ENCODE measurements at places on chromosomes 2 and 18.

DNA sequence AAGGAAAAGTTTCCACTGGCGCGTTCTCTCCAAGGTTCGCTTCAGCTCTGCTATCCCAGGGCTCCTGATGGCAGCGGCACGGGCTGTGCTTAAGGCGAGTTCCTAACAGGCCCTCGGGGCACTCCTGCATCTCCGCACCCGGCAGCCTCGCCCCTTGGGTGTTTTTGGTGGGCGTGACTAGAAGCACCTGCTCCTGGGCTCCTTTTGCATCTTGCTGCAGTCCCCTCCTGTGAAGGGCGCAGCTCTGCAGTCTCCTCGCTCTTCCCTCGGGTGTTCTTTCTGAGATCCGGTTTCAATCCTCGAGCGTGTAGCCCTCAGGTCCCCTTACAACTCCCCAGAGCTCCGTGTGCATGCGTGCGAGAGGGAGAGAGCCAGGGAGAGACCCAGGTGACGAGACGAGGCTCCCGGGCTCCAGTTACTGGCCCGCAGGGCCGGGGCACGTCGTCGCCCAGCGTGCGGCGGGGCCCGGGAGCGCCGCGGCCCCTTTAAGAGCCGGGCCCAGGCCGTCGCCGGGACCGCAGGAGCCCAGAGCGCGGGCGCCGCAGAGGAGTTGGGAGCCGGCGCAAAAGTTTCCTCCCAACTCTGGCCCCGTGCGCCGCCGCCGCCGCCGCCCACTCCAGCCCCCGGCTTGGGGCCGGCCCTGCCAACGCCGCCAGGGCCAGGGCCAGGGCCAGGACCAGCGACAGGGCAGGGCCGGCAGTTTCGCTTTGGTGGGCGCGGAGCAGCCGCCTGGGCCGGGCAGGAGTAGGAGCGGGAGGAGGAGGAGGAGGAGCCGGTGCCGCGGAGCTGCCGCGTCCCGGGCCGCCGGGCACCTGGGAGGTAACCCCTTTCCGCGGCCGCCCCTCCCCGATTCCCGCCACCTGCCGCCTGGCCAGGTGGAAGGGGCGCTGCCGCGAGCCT is at the start of gene PARD3B:
Gene PARD3B, plus strand, starts transcription at position 515 of the 900 bp plus-strand sequence. CDS start 525 bp downstream, outside the sequence.
- DNase-seq = peak; percentile 64

DNA sequence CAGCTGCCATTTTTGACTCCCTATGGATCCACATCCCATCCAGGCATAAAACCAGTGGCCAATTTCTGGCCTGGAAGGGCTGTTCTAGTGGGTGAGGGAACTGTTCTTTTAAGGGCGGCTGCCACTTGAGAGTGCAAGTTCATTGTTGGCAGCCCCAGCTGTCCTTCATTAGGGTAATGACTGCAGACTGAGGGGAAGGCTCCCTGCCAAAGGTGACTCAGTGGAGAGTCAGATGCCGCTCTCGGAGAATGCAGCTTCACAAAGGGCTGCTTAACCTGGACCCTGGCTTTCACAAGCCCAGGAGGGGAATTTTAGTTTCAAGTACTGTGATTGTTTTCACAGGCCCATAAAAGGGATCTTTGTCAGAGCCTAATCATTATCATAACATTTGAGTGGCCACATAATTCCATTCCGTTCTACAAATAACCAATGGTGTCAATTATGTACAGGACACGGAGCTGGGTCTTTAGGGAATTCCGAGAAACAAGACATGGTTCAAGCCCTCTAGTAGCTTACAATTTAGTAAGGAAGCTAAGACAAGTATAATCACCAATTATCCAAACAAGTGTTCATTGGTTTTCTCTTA is 235.7 kb downstream of the CDCA7 start:
- peak; percentile 97 for DNase-seq

DNA sequence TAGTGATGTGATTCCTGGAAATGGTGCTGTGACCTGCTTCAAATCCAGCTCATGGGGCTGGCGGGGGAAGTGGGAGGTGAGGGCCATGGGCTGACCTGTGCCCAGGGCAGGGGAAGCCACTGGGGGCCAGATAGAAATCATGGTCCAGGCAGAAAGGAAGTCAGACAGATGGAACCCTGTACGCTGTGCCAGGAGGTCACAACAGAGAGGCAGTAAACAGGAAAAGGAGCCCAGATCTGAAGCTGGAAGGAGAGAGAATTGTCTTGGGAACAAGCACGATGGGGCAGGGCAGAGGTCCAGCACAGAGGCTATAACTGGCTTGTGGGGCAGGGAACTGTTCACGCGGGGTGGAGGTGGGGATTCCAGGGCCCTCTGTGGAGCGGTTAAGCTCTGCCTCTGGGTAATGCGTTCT is 76.0 kb downstream of the RNF144A start:
- no peak for DNase-seq

- no peak for DNase-seq
These were observed 2.5 kb upstream of the EGR4 start for GRCh38 chr2:73295751-73296400.

DNA sequence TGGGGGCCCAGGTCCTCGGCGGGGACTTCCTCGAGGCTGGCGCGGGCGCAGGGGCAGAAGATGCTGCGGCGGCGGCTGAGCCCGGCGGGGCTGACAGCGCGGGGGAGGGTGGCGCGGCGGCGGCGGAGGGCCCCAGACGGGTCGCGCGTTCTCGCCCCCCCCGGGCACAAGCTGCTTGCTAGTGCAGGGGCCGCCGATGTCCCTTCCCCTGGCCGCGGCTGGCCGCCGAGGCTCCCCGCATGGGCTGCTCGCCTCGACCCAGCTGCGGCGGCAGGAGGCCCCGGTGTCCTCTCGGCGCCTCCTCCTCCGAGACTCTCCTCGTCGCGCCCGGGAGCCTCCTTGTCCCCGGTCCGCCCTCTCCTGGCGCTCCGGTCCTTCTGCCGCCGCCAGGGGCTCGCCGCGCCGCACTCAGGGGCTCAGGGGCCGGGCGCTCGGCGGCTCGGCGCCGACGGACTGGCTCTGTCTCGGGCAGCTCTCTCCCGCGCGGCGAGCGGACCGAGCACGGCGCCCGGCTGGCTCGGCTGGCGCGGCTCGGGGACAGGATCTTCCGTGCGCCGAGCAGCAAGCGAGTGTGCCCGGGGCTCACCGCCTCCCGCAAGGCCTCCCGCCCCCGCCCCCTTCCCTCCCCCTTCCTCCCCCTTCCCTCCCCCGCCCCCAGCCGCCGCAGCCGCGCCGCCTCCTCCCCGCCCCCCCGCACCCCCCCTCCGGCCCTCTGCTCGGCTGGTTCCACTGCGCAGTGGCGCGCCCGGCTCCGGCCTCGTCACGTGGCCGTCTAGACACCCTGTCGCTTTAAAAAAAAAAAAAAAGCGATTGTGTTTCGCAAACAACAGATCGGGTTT is 902 bp upstream of the SMAD7 start:
- peak; percentile 96 for DNase-seq

DNA sequence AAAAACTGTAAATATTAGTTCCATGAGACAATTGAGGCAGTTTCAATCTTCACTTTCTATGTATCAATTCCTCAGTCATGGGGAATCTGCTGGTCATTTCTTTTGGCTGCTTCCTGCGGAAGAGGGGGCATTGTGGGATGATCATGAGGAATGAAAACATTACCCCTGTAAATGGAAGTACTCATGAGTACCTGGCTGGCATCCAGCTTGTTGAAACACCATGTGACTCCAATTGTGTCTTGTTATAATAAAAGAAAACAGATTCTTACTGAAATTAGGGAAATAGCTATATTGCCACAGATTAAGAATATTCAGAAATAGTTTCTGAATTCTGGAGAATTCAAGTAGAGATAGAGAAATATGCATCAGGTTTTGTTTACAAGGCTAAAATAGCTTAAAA is 41.6 kb upstream of the GPR39 start:
- DNase-seq = no peak

DNA sequence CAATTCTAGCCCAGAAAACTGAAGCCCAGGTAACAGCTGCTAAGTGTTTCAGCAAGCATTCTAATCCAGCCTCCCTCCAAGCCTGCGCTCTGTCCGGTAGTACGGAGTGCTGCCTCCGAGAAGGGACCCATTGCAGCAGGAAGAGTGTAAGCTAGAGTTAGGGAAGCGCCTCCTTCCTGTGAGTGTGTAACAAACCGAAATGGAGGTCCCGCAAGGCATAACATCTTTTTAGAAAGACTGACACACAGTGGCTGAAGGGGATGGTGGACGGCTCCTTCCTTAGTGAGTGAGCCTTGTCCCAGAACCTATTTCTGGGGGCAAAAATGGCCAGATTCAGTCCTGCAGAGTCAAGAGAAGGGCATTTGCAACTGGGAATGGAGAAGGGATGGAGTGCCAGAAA is 12.2 kb downstream of the PKDCC start:
- DNase-seq = no peak

GRCh38 chr2:34387536-34387935 is 788.4 kb upstream of the FAM98A start:
- DNase-seq = no peak

DNA sequence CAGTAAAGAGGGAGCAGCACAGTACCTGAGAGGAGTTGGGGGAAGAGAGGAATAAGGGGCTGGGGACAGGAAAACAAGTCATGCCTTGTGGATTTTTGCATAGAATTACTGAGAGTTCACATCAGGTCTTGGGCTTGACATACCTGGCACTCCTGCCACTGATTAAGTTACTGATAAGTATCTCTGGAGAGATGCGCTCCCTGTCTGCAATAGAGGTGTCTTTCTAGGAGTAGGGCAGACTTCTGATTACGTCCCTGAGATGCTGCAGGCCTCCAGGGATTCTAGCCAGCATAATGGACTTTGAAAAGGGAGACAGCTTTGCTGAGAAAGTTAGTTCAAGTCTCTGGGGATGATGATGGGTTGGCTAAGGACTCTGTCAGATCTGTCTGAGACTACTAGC is 69.4 kb downstream of the CHRNA1 start:
- no peak for DNase-seq

DNA sequence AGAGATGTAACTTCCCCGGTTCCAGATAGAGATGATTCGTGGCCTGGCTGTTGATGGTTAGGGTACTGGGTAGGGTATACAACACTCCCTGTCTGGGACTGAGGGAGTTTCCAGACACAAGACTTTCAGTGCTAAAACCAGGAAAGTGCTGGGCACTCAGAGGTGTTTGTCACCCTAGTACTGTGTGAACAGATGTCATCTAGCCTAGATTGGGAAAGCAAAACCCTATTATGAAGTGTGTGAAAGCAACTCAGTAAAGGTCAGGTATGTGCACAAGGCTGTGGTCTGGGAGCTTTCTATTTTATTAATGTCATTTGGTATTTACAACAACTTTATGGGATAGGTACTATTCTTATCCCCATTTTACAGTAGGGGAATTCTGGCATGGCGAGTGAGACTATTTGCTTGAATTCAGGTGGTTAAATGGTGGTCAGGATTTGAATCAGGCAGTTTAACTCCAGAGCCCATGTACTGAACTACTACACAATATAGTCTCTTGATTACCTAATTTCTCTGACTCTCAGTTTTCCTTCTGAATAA is 2.6 kb downstream of the BZW1 start:
- DNase-seq = no peak

DNA sequence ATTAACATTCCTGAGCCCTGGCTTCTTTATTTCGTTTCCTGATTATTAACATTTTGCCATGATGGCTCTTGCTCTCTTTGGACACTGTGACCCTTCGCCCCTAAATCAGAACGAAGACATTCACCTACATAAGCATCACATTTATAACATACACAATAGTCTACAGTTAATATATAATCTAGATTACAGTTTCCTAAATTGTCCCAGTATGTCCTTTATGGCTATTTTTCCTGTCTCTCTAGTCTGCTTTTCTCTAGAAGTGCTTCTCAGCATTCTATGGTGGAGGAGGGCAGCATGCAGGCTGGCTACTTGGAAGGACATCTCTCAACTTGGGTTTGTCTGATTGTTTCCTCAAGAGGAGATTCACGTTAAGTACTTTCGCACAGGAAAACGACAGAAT is 49.9 kb downstream of the FAM210A start:
- no peak for DNase-seq

- DNase-seq = peak; percentile 66
These were observed 86.5 kb upstream of the UGP2 start for GRCh38 chr2:63755216-63755615.

- DNase-seq = no peak
These were observed 824.2 kb downstream of the PLCL1 start for GRCh38 chr2:198628596-198628995.

DNA sequence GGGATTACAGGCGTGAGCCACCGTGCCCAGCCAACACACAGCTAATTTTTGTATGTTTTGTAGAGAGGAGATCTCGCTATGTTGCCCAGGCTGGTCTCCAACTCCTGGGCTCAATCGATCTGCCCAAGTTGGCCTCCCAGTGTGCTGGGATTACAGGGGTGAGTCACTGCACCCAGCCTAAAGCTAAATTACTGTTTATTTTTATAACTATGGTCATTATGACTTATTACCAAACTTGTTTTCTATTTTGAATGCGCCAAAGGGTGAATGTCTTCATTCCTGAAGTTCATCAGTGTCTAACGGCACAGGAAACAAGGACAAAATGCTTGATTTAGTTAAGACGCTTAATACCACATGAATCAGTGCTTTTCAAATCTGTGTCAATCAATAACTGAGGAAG is 38.9 kb upstream of the GREB1L start:
- no peak for DNase-seq

DNA sequence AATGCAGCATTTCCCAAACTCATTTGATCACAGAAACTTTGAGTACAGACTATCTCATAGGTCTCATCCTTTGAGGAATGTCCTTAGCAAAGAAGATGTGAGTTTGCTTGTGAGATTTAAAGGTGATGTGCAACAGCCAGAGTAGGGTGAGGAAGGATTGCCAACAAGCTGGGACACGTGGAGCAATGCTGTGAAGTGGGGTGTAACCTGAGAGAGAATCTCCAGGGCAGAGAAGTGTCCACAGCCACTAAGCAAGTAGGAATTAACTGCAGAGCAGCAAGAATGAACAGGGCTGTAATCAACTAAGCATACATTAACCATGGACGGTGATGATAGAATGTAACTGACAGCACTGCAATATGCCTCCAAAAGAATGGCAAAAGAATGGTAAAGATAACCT is 469.9 kb upstream of the NRP2 start:
- no peak for DNase-seq

- DNase-seq = peak; percentile 21
These were observed 271.8 kb upstream of the TFPI start for GRCh38 chr2:187826023-187826422.

- DNase-seq = no peak
These were observed 97.0 kb upstream of the FN1 start for GRCh38 chr2:215532844-215533243.

- peak; percentile 36 for DNase-seq
These were observed 140.6 kb downstream of the FAM124B start for GRCh38 chr2:224261326-224261725.

- DNase-seq = no peak
These were observed 24.5 kb upstream of the PPP4R1 start for GRCh38 chr18:9638886-9639285.

- DNase-seq = peak; percentile 44
These were observed 188.6 kb upstream of the CDH19 start for GRCh38 chr18:66792466-66792865.

GRCh38 chr2:33457556-33458247 is 18.7 kb upstream of the RASGRP3 start:
- DNase-seq = no peak

GRCh38 chr2:158750458-158751125 is 44.5 kb upstream of the DAPL1 start:
- no peak for DNase-seq
